IMR-90 (cell line): ENCODE measurements at places on chromosomes 5 and 9.

- peak; percentile 29 for DNase-seq
These were observed 681 bp downstream of the MAN2A1 start for GRCh38 chr5:109690242-109690974.

DNA sequence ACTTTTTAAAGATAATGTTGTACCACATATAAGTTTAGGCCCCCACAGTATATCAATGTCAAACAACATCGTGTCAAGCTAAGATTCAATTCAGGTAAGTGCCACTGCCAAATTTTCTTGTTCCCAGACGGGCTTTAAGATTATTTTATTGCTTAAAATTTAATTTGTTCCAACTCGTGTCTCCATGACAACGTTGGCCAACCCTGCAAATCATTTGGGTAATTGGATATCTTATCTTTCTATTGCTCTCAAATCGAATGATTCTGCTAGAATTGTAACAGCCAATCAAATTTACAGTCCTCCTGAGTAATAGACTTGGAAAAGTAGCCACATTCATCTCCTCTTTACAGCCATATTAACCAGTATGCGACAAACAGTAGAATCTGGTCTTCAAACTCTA, 19.5 kb downstream of the TLE1 start:
- DNase-seq: no peak

- DNase-seq: no peak
These were observed 257.8 kb downstream of the FER start for GRCh38 chr5:109005297-109006009.

DNA sequence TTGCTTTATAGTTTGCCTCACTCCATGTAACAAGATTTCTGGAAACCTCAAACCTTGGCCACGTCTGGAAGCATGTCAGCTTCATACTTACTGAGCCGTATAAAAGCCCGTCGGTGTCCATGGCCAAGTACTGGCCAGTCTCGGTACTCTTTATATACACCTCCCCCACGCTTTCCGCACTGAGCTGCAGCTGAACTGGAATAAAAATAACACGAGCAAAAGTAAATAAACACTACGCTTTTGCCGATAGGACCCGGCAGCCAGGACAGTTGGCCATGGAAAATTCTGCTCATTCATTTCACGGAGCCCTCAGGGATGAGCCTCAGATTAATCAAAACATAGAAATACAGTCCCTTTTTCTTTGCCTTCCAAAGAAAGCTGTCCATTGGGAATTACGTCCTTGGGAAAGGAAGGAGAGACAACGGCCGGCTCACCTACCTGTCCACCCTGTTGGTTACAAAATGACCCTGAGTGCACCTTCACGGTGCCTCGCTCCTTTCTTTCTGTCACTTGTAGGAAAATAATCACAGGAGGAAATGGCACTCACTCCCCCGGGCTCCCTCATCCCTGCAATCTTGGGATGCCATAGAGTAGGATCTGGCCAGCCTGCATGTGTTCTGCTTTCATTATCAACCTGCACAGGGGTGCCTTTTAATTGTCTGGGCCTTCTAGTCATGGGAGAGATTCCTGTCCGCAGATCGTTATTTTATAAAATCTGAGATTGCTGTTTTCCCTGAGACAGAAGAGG, 85.1 kb downstream of the FGF1 start:
- peak; percentile 91 for DNase-seq

DNA sequence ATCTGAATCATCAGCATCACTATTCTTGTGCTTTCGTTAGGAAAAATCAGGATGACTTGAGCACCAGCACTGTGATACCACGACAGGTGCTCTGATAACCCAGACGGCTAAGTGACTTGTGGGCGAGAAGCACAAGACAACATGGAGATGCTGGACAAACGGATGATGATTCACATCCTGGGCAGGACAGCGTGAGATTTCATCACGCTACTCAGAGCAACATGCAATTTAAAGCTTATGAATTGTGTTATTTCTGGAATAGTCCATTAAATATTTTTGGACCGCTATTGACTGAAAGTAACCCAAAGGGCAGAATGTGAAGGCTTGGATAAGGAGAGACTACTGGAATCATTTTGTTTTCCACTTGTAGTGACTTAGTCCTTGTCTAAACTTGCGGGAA, 114.8 kb upstream of the DAPK1 start:
- DNase-seq: peak; percentile 10

GRCh38 chr5:150224483-150225027, 34.7 kb downstream of the SLC6A7 start:
- DNase-seq: peak; percentile 67

DNA sequence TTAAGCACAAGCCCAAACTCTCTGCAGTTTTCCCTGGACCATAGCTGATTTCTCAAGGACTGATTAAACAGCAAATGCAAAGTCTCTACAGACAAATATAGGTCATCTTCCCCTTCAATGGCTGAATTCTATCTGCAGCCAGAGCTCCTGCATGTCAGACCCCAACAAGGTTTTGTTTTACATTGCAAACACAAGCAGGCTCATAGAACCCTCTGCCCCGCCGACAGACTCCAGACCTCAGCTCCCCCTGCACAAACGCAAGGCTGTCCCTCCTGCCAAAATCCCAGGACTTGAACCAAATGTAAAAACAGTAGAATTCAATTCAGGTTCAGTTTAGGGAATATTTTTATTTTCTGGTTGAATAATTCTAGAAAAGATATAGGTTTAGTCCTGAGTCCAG, 526.7 kb upstream of the TRPC7 start:
- no peak for DNase-seq

DNA sequence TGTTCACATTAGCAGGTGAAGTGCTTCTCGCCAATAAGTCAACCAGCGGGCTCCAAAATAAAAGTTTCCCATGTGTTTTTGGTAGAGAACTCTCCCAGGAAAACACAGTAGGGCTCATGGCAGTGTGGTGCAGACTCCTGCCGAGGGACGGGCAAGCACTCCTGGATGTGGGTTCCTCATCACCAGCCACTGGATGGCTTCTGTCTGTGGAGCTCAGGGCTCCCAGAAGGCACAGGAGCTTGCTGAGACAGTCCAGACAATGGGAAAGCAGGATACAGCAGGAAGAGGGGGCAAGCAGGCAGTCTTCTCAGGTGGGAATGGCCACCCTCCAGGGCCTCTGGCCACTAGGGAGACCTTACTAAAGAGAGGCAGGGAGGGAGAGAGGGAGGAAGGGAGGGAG, 142.4 kb downstream of the HSD17B3 start:
- DNase-seq: no peak

GRCh38 chr9:115042781-115043509, 75.0 kb downstream of the TNC start:
- no peak for DNase-seq

GRCh38 chr5:76456258-76456657, 53.2 kb downstream of the IQGAP2 start:
- DNase-seq: no peak

DNA sequence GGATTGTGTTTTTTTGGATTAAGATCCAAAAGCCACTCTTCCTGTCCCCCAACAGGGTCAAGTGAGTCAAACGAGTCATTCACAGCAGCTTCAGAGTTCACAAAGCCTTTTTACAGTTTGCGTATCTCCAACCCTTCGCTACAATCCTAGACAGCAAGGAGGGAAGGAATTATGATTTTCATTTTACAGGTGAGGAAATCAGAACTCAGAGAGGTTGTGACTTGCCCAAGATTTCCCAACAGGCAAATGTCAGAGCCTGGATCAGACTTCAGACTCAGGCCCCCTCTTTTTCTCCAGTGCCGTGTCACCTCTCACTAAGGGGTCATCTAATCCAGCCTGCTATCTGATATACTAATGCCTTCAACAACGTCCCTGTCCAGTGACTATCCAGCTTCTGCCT, 72.1 kb upstream of the XPA start:
- DNase-seq: no peak
